ENCODE measurements at places on chromosomes 1 and 21.

GRCh38 chr21:46009951-46010705 lies 28.6 kb downstream of the COL6A1 start:
- no peak for DNase-seq

DNA sequence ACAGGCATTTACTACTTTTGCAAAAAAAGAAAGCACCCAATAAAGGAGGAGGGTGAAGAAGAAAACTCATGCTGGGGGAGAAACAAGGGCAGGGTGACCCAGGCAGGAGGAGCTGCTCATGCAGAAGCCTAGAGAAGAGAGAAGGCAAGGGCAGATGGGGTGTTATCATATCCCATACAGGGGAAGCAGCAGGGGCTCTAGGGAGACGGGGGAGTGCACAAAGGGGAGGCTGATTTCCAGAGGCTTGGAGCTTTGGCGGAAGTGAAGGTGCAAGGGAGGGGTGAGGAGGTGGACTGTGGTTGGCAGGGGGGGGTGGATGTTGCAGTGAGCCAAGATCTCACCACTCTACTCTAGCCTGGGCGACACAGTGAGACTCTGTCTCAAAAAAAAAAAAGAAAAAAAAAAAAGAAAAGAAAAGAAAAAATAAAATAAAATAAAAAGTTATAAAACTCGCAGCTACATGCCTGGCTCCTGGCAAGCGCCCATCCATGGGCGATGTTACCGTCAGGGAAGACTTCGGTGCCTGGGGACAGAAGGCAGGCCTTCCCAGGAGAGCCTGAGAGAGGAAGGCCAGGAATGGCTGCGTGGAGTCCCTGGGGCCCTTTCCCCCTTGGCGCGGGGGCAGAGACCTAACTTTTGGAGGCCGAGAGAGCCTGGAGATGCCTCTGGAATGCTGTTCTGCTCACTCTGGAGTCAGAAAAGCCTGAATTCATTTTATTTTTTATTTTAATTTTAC lies 3.3 kb upstream of the FCN3 start:
- DNase-seq, result no peak

GRCh38 chr1:58782178-58783089 lies 1.4 kb downstream of the JUN start:
- DNase-seq, result peak; percentile 63

DNA sequence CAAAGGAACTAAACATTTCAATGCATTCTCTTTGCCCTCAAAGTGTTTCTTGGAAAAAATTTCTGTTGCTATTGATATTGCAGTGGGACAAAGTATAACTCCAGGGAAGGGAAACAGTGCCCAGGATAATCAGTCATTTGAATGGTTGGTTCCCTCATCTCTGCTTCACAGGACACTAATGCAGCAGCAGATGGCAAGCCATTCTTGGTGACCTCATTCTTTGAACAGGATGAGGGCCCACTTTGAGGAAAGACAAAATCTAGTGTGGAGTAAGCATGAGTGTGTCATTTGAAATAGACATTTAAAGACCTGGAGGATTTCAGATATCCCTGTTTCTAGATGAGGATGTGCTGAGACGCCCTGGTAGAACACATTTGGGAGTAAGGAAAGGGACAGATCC lies 32.3 kb downstream of the CHRM3 start:
- DNase-seq, result no peak

GRCh38 chr1:63828322-63829044 lies 54.7 kb downstream of the ROR1 start:
- DNase-seq, result no peak

All from activated CD4-positive, alpha-beta T cell treated with anti-CD3 and anti-CD28 coated beads, Interleukin-2, amount 50 U/mL, for 48 hours (primary cell).